ENCODE measurements at places on chromosomes 4 and X. TPM values are rescaled to one million over a fixed set of nuclear protein-coding genes. Genes with fewer than 3 reads are reported as not detected.

The TKTL2 gene
- total RNA-seq: not detected

The CLNK gene
- total RNA-seq: not detected

The L1CAM gene
- total RNA-seq: 0.29 TPM

The ENPP6 gene
- total RNA-seq: not detected

The CFAP47 gene
- total RNA-seq: not detected

The SPOCK3 gene
- total RNA-seq: not detected

The PLP2 gene
- 83.5 TPM for total RNA-seq

The COL25A1 gene
- total RNA-seq: 23.0 TPM

- DNase-seq: peak; percentile 2
These were observed 206.0 kb upstream of the ARHGAP24 start for GRCh38 chr4:85268961-85269360.

DNA sequence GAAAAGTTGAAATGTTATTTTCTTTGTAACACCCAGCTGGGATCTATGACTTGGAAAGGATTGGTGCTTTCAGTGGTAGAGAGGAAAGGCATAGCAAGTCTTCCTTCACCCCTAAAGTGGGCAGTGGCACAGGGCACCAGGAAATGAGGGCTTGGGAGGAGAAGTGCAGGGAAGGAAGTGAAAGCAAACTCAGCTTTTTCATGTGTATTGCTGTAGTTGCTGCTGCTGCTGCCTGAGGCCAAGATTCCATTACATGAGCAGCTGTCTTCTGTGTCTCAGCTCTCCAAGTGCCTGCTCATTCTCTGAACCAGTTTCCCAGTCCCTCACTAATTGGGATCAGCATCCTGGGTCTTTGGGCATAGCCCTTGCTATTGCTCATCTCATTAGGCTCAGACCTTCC, 2.6 kb downstream of the HCCS start:
- peak; percentile 38 for DNase-seq

DNA sequence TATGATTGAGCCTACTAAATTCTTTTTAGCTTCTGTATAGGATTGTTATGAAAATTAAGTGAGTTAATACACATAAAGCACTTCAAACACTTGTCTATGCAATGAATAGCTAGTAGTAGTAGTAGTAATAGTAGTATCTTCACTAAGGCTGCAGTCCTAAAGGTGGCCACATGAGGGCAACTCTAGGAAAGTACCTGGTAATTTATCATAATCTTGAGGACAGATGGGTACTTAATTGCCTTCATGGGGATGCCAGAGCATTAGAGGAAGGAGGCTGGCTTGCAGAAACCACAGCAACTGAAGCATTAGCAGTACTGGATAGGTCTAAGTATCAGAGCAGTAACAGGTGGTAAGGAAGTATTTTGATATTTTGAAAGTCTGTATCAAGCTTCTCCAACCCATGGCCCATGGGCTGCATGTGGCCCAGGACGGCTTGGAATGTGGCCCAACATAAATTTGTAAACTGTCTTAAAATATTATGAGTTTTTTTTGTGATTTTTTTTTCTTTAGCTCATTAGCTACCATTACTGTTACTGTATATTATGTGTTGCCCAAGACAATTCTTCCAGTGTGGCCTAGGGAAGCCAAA, 17.3 kb downstream of the NIPAL1 start:
- peak; percentile 28 for DNase-seq

- no peak for DNase-seq
These were observed 21.6 kb upstream of the FGG start for GRCh38 chr4:154634058-154634457.

DNA sequence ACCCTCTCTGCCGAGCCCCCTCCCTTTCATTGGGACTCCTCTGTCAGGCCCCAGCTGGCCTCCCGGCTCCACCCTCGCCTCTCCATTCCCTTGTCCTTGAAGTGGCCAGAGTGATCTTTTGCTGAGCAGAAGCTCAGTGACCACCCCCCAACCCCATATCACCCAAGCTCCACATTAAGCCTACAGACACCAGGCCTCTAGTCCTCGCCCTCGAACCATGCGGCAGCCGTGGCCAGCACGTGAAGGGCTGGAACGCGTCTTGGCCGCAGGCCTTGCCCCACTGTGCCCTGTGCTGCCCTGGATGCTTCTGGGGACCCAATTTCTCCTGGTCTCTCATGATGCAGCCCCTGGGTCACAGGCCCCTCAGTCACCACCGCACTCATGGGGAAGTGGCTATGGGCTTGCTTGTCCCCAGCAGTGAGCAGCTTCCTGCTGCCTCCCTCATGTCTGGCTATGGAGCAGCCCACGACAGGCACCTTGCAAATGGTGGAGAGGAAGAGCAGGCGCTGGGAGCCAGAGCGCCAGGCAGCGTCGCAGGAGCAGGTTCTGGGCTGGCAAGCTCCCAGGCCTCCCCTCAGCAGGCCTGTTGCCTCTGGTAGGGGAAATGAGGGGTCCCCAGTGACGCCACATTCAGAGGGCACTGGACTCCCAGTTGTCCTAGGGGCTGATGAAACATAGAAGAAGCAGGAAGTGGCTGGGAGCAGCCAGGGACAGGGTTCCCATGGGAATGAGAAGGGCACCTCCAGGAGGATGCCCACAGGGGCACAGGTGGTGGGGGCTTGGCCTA, 757 bp upstream of the SRPK3 start:
- no peak for DNase-seq

DNA sequence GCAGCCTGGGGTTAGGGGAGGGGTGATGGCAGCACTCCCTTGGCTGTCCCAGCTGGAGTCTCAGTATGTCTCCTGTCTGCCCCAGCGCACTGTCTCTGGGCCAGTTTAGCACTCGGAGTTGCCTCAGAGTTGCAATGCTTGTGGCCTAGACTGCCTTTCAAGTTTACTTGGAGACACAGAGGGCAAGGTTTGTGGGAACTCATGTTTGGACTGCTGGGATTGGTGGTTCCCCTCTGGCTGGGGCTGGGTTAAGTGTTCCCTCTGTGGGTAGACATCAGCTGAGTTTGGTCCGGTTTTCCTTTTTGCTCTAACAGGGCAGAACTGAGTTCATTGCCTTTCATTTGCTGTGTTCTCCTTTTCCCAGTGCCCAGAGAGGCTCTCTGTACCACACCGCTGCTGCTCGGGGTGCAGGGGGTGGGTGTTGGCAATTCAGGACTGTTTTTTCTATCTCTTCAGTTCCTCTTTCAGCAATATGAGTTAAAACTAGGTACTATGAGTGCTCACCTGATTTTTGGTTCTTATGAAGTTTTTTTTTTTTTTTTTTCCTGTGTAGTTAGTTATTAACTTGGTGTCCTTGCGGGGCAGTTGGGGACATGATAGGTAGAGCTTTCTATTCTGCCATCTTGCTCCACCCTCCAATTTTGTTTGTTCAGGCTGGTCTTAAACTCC, 17.2 kb downstream of the RAB33B start:
- no peak for DNase-seq

DNA sequence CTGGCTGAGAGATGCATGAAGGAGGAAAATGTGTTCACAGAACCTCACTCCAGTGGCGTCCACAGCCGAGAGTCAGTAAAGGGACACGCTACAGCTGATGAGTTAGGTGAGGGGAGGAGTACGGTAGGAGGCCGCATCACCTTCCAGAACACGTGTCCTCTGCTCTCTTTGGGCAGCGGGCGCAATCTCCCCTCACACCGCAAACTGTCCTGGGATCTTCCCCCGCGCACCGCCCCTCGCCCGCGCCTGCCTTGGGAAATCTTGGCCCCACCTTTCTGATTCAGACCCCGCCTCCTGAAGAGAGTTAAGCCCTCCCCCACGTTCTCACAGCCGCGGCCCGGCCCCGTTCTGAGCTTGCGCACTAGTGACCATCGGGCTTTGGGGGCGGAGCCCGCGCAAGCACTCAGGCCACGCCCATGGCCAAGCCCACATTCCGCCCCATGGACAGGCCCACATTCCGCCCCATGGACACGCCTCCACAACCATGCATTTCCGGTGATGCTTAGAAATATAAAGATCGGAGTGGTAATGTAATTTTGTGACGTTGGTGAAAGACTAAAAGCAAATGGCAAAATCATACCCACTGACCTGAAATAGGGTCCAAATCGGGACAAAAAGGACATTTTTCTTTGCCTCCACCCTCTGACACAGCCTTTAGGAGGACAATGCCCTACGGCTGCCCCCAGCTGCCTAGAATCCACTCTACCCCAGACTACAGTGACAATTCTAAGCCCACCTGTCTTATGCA, 13.3 kb downstream of the SMIM10 start:
- peak; percentile 83 for DNase-seq

DNA sequence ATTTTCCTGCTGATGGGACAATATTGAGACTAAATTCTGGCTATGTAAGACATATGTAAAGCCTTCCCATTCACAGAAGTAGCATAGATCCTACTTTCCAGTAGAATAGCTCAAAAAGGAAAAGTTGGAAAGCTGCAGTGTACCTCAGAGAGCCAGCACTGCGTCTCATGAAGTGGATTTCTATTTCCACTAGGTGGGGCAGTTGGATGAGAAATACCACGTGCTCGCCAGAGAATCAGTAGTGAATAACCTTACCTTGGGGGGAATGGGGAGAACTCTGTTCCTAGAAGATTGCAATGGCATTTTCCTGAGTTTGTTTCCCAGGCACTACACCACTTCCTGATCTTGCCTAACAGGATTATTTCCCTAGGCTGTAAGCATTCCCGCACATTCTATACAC, 907.1 kb downstream of the FSTL5 start:
- DNase-seq: peak; percentile 43

DNA sequence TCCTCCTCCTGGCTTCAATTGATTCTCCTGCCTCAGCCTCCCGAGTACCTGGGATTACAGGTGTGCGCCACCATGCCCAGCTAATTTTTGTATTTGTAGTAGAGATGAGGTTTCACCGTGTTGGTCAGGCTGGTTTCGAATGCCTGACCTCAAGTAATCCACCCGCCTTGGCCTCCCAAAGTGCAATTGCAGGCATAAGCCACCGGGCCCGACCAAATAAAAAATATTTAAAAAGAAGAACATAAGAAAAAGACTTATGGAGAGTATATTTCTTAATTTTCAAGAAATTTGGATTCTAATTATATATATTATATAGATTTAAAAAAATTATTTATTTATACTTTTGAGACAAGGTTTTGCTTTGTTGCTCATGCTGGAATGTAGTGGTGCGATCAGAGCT, 29.8 kb downstream of the N4BP2 start:
- no peak for DNase-seq

GRCh38 chr4:7017446-7018048, 25.6 kb upstream of the TADA2B start:
- DNase-seq: no peak

DNA sequence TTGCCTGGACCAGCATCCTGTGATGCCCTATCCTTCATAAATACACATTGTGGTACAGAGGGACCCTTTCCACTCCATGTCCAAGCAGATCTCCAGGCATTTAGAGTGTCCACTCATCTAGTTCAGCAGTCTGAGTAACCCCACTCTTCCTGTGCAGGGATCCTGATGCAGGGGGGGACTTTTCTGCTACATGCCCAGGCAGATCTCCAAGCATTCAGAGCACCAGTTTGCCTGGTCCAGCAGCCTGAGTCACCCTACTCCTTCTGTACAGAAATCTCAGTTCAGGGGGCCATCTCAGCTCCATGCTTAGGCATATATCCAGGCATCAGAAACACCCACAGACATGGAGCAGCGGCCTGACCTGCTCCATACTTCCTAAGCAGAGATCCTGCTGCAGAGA, 1089.8 kb downstream of the FAT4 start:
- DNase-seq: peak; percentile 13

- DNase-seq: no peak
These were observed 493.5 kb upstream of the PRKX start for GRCh38 chrX:4206941-4207340.

DNA sequence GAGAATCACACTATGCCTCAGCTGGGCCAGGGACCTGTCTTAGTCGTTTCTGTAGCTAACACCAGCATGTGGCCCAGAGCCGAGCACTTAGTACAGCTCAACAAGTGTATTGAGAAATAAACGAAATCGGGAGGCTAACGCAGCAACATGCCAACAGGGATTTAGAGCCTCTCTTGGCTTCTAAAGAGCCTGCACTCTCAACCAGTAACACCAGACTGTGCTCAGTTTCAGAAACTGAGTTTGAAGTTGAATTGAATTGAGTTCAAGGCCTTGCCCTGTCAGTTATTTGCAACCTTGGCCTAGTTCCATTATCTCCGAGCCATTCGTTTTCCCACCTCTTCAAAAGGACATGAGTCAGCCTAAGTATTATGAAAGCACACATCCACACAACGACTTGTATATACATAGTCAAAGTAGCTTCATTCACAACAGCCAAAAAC, 71.3 kb upstream of the LDB2 start:
- DNase-seq: no peak

DNA sequence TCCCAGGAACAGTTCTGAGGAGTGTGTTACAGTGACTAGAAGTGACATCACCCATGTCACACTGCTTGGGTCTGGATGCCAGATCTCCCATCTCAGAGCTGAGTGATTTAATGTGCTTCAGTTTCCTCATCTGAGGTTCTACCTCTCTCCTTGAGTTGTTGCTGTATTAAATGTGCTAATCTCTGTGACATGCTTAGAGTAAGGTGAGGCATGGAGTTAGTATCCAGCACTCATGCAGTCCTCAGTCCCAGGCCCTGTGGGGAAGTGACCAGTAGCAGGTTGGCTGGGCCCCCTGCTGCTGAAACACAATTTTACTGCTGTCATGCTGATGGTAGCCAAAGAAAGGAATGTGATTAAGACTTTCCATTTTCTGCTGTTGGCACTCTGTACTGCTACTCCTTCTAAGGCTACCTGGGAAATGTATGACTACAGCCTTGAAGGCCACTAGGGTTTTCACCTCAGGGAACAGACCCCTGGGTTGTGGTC, 639.6 kb downstream of the MID1IP1 start:
- no peak for DNase-seq

DNA sequence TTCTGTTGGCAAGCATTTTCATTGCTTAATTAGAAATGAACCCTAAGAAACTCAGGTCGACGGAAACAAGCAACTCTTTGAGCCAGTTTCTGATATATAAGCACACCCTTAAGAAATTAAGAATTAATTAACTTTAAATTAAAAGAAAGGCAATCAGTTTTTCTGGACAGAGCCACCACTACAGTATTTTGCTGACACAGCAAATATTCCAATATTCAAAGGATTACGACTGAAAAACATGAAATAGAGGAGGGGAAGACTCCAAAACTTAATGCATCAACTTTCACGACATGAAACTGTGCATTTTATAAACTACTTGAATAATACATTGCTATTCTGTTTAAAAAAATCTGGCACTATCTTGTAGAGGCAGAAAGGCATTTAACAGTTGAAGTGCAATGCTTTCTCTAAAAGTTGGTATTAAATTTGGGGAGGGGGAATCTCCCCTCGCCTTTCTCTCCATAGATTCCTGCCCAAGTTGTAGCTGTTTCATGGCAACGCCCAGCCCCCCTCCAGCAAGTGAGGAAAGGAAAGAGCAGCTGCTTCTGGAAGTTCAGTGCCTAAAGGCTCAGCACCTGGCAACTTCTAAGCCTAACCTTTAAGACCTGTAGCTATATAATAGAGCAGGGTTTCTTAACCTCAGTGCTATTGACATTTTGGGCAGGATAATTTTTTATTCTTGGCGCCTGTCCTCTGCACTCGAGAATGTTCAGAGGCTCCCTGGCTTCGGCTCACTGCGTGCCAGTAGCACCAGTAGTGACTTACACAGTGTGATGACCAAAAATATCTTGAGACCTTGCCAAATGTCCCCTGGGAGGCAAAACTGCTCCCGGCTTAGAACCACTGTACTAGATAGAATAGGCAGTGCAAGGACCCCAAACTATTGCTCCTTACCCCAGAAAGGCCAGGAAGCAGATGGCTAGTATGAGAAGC, 6.7 kb upstream of the ZCCHC18 start:
- no peak for DNase-seq

Data from LHCN-M2 (cell line).